ENCODE measurements at places on chromosomes 3 and 15. TPM values are rescaled to one million over a fixed set of nuclear protein-coding genes. Genes with fewer than 3 reads are reported as not detected.

The ISLR gene
- total RNA-seq = 0.35 TPM

- no peak for DNase-seq
Observed at GRCh38 chr15:31438601-31439265, 112.1 kb downstream of the KLF13 start.

GRCh38 chr15:34055868-34056595 lies 17.0 kb upstream of the AVEN start:
- no peak for DNase-seq

The NR2E3 gene
- total RNA-seq = 0.35 TPM

DNA sequence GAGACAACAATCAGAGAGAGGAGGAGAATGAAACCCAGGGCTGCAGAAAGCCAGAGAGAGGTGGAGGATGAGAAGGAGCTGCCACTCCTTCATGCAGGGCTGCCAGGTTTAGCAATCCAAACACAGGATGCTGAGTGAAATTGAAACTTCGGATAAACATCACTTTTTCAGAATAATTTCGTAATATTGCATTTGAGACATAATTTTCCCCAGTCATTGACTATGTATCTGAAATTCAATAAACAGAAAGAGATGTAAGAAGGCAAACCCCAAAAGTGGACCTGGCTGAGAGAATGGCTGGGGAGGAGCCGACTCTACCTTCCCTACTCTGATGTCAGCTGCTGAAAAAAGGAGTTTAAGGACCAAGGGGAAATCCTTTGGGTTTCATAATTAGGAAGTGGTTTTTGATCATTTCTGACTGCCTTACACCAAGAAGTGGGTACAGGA lies 33.8 kb downstream of the SLC9A9 start:
- DNase-seq = no peak

The GOLGA8Q gene
- not detected for total RNA-seq

GRCh38 chr3:9398700-9399336 lies 1.4 kb downstream of the SETD5 start:
- DNase-seq = peak; percentile 31

GRCh38 chr3:17032407-17033034 lies 147.8 kb downstream of the PLCL2 start:
- no peak for DNase-seq

- DNase-seq = no peak
Observed at GRCh38 chr3:5756443-5756842, 568.9 kb downstream of the EDEM1 start.

The HYAL2 gene
- total RNA-seq = 51.9 TPM

The IGSF11 gene
- 1.2 TPM for total RNA-seq

GRCh38 chr3:177713928-177714900 lies 516.9 kb upstream of the TBL1XR1 start:
- no peak for DNase-seq

The PEX11A gene
- total RNA-seq = 1.3 TPM

- DNase-seq = no peak
Observed at GRCh38 chr3:12959838-12960378, 113.3 kb downstream of the IQSEC1 start.

GRCh38 chr3:188662795-188663194 lies 508.8 kb downstream of the LPP start:
- no peak for DNase-seq

All from H9 (cell line).